ENCODE measurements at places on chromosomes 4 and X.
A peak's percentile ranks its signal among the peaks of the same experiment; 100 is the strongest.

DNA sequence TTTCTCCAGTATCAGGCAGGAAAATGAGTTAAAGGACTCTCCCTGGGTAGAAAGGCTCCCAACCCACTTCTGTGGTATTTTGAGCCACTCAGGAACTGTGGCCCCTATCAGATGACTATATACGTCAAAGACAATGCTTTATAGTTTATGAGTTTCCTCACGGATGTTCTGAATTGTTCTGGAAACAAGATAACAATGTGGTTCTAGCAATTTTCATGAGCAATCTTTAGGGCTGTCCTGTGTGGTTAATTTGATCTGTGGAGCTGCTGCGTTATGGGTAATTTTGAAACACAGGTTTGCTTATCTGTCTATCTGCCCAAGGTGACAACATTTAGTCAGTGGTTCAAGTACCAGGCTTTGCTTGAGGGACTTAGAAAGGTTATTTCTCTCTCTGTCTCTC lies 46.7 kb upstream of the IL2 start:
- peak; percentile 20 for DNase-seq

DNA sequence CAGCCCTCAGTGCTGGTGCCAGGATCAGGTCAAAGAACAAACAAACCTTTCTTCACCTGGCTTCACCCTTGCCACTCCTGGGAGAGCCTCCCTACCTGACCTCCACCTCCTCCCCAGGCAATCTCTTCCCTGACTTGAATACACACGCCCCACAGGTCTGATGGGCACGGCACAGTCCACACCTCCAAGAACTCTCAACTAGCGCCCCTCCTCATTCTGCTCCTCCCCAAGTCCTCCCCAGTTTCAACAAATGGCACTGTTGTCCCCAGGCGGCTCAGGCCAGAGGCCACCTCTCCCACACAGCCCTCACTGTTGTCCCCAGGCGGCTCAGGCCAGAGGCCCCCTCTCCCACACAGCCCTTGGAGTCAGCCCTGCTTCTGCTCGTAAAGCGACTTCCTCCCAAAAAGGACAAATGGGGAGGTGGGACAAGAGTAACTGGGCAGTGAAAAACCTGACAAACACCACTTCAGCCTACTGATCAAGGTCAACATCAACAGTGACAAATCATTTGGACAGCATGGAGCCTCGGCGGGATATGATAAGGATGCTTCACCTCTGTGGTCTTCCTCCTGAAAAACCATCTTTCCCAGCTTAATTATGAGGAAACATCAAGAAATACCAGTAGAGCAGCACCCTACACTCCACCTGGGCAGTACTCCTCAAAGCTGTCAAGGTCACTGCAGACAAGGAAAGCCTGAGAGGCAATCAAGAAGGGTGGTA lies 2.9 kb downstream of the LETM1 start:
- no peak for DNase-seq

DNA sequence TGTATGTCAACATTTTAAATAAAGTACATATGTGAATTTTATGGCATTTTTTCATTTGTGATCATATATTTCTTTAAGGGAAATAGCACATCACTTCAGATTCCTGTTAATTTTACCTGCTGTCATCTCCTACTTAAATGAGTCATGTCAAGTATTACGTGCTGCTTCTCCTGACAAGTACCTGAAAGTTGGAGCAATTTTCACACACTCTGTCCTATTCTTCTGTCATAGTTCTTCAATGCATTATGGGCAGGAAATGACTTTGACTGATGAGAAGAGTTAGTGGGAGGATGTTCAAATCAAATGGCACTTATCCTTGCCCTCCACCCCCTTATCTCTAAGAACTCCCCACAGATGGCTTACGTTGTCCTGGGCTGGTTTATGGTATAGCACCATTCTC lies 64.2 kb upstream of the SYTL5 start:
- DNase-seq: no peak

DNA sequence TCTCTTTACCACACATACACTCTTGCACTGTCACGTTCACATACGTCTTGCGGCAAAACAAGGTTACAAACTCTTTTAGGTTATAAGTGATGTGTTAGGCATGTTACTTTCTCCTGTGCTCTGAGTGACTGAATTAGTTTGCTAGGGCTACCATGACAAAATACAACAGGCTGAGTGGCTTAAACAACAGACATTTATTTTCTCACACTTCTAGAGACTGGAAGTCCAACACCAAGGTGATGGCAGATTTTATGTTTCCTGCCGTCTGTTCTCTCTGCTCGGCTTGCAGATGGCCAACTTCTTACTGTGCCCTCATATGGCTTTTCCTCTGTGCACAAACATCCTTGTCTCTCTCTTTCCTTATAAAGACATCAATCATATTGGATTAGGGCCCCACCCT lies 1224.3 kb upstream of the TENM3 start:
- no peak for DNase-seq

DNA sequence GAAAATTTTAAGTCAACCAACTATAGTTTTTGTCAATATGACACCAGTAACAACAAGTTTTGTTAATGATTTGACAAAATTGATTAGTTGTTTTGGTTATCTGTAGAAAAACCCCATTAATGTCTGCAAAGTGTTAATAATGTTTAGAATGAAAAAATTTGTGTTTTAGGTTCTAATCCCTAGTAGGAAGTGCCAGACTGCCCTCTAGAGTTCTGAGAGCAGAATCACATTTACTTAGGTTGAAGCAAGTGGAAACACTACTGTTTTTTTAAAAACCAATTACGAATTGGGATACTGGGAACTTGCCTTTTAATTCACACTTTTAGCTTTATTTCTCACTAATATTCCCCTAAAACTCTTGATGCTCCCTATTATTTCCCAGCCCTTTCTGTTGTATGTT lies 101.1 kb upstream of the CYLC1 start:
- DNase-seq: peak; percentile 0

- DNase-seq: no peak
Observed at GRCh38 chrX:118717678-118718391, 9.6 kb upstream of the IL13RA1 start.

DNA sequence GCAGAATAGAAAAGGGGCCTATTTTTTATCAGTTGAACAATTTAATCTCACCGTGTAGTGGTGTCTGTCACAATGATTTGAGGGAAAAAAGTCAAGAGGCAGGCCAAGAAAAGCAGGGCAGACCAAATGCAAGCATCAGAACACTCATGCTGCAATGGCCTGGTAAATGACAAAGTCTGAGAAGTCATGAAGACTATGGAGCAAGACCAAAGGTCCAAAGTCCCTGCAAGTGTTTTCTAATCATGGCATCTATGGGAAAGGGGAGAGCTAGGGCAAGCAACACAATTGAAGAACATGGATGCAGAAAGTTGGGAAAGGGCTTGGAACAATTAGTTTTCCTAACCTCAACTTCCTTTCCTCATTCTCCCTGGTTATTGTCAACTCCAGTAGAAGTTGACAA lies 147.7 kb upstream of the TLL1 start:
- no peak for DNase-seq

GRCh38 chr4:151537687-151538086 lies 128.7 kb downstream of the FHIP1A start:
- no peak for DNase-seq

DNA sequence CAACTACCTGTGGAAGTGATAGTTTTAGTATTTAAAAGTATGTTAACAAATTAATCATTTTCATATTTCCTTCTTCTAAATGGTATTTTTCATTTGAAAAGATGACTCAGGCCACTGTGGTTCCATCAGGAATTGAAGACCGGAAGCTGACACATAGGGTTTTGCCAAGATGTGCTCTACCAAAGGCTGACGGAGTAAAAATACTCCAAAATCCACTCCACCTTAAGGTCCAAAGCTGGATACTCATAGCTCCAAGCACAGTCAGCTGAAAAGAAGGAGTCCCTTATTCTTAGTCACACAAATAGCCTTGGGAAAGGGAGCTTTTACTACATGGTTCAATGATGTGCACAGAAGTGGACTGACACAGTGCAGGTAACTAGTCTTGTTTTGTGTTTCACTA lies 472.0 kb downstream of the ARAP2 start:
- peak; percentile 40 for DNase-seq

DNA sequence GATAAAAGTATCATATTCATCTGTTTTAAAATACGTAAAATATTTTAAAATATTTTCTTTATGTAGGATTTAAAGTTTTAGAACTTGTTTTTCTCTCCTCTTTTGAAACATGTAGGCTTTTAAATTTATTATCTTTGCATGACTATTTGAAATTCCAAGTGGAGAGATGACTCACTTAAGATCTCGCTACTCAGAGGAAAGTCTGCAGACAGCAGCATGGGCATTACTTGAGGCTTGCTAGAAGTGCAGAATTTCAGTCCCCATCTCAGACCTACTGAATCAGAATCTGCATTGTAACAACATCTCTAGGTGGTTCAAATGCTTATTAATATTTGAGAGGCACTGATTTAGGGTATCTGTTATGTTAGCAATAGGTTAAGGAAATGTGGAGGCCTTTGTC lies 225.7 kb upstream of the ARX start:
- DNase-seq: no peak

DNA sequence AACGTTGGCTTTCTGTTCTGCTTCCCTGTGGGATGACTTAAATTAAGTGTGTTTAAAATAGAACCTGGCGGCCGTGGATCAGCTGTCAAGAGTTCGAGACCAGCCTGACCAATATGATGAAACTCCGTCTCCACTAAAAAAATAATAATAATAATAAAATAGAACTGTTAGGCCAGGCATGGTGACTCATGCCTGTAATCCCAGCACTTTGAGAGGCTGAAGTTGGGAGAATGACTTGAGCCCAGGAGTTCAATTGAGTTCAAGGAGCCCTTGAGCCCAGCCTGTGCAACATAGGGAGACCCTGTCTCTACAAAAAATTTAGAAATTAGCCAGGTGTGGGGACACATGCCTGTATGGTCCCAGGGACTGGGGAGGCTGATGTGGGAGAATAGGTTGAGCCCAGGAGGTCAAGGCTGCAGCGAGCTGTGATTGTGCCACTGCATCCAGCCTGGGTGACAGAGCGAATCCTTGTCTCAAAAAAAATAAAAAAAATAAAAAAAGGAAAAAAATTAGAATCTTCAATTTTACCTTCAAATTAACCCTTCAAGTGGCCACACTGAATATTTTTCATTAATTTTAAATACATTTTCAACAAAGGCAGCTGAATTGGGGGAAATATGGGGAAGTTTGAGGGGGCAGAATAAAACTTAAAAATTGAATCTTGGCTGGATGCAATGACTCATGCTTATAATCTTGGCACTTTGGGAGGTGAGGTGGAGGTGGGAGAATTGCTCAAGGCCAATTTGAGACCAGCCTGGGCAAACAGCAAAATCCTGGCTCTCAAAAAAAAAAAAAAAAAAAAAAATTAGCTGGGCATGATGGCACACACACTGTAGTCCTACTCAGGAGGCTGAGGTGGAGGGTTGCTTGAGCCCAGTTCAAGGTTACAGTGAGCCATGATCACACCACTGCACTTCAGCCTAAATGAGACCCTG lies 31.8 kb upstream of the HSD17B13 start:
- DNase-seq: no peak

DNA sequence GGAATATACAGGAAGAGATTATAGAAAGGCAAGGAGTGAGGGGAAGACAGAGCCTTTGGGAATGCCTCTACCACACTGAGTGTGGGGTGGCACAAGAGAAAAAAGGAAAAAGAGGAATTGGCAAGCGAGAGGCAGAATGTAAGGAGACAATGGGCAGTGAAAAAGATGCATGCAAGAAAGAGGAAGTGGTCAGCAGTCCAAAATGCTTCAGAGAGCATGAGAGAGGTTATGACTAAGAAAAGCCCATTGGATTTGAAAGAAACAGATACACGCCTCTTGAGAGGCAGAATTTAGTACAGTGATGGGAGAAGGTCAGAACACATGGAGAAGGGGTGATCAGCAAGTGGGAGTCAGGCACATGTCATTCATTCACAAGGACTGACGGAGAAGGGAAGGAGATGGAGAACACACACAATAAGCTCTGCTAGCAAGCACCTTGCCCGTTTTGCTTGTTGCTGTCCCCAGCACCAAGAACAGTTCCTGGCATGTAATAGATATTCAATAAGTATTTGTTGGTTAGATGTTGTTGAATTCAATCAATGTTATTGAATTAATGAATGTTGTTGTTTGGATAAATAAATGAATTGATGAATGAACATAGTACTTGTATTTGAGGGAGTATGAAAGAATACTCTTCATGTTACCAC lies 6.3 kb downstream of the DCHS2 start:
- no peak for DNase-seq

DNA sequence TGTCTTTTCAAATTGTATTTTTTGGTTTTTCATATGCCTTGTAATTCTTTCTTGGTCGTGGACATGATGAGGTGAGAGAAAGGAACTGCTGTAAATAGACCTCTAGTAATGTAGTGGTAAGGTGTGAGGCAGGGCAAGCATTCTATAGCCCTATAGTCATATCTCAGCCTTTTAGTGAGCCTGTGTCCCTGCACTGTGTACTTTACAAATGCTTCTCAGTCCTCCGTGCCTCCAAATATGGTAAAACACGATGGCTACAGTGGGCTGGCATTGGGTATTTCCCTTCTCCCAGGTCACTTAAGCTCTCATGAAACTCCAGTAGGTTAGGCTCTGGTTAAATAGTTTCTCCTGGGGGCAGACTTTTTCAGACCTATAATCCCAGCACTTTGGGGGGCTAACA lies 57.9 kb upstream of the PLS3 start:
- DNase-seq: no peak

DNA sequence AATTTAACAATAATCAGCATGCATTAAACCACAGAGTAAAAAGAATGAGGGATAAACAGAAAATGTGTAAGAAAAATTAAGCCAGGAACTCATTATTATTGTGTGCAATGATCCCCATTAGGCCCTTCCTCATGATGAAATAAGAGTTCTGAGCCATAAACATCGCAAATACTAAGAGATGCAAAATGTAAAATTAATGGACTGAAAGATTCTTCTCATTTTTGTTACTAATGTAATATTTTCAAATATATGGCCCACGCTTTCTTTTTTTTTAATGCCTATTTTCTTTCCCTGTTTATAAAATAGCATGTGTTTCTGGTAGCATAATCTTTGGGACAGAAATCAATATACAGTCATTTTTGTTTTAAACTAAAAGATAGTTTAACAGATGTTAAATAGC lies 281.0 kb downstream of the PDGFC start:
- no peak for DNase-seq

DNA sequence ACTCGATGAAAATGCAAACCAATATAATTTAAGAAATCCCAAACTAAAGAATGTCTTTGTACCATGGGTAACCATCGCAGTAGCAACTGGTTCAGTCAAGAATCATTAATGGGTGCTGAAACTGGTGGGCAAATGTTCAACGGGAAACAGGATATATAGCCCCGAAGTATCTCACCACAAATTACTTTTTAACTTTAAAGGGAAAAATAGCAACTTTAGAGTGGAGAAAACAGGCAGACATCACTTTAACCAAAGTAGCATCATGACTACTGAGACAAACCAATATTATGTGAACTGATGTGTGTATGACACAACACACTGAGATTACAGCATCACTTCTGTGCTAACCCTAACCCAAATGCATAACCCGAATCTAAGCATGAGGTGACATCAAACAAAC lies 33.8 kb upstream of the SLAIN2 start:
- no peak for DNase-seq
